Memory B cell (primary cell): ENCODE measurements at places on chromosomes 3 and 15.

GRCh38 chr15:58110999-58111717, 27.0 kb upstream of the AQP9 start:
- DNase-seq = no peak

DNA sequence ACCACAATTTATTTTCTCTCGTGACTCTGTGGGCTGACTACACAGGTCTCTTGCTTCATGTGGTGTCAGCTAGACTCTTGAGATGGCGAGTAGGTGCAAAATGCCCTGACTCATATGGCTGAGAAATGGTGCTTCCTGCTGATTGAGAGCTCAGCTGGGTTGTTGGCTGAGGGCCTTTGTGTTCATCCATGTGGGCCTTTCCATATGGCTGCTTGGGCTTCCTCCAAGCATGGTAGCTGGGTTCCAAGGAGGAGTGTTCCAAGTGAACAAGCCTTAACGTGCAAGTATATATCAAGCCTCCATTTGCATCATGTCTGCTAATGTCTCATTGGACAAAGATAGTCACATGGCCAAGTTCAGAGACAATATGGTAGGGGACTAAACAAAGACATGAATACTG, 164.0 kb downstream of the PDCD6IP start:
- DNase-seq = no peak

GRCh38 chr3:145869958-145870357, 291.0 kb downstream of the PLOD2 start:
- DNase-seq = no peak

DNA sequence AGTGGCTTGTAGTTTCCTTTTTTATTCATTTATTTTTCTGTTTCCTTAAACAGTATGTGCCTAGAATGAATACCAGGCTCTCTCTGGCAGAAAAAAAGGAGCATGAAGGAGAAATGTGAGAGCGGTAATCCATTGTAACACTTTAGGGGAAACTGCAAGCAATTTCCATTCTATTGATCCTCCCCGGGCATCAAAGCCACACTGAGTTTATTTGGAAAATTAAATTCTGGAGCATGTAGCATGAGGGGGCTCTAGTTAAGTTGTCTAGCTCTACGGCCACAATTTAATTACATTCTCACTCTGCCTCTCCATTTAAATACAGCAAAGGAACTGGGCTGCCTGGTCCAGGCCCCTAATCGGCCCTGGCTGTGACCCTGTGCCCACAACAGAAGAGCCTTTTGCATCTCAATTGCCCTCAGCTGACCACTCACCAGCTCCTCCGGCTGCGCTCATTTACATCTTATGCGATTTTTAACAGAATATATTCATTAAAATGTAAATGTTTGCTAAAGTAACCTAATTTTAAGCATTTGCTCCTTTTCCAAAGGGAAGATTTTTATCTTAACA, 72.9 kb downstream of the MEGF11 start:
- no peak for DNase-seq

DNA sequence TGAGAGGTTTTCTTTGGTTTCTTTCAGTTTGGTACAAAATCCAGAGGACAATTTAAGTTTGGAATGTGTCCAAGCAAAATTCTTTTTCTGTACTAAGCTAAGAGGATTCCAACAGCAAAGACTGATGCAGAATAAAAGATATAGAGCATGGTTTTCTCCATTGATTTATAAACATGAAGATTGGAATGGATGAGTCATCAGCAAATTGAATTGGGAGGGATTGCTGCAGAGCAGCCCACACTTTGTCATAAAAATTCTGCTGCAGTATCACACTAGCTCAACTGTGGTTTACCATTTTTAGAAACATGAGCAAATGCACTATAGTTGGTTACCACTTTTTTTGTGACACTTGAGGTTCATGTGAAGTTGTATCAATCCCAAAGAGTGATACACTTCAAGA, 16.1 kb upstream of the LARP6 start:
- DNase-seq = no peak

GRCh38 chr3:37544105-37544504, 317.6 kb upstream of the CTDSPL start:
- DNase-seq = no peak

GRCh38 chr15:94306700-94307650, 75.6 kb downstream of the MCTP2 start:
- peak; percentile 32 for DNase-seq

- no peak for DNase-seq
These were observed 95.5 kb downstream of the CHST2 start for GRCh38 chr3:143215059-143215458.
